Activated T-helper 17 cell treated with anti-CD3 and anti-CD28 coated beads, Interleukin-2, amount 50 U/mL, for 72 hours (primary cell): ENCODE measurements at places on chromosomes 6 and 20.

GRCh38 chr6:123841067-123841896 is 37.6 kb downstream of the NKAIN2 start:
- no peak for ATAC-seq

- ATAC-seq = no peak
Observed at GRCh38 chr6:55047451-55048044, 126.8 kb upstream of the HCRTR2 start.

DNA sequence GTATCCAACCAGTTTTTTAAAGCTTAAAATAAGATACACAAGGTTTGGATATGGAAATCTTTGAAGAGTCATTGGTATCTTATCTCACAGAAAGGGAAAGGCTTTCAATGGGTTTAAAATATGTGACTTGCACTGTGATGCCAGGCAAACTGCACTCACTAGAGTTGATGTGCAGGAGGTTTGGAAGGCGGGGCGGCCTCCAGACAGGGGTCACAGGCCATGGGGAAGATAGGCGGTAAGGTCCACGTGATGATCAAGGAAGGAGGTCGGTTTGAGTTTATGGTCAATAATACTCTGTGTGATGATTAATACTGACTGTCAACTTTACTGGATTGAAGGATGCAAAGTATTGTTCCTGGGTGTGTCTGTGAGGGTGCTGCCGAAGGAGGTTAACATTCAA is 9.5 kb upstream of the RAMACL start:
- no peak for ATAC-seq

GRCh38 chr20:15902493-15902892 is 670.8 kb downstream of the KIF16B start:
- ATAC-seq = no peak

DNA sequence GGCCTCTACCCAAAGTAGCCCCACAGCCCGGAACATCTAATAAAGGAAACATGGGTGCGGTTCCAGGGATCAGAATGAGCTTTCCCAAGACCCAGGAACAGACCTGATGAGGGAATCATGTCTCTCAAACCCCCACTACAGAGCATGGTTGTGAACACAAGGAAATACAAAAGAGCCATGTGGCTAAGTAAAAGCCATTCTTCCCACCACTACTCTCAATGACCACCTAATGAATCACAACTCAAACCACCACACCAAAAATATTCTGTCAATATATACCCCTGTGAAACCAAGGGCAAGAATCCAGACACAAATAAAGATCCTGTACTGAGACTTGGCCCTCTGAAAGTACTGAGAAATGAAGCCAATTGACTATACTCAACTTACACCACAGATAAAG is 20.9 kb upstream of the COL21A1 start:
- ATAC-seq = no peak

- no peak for ATAC-seq
Observed at GRCh38 chr6:111552958-111553357, 52.7 kb downstream of the TRAF3IP2 start.

DNA sequence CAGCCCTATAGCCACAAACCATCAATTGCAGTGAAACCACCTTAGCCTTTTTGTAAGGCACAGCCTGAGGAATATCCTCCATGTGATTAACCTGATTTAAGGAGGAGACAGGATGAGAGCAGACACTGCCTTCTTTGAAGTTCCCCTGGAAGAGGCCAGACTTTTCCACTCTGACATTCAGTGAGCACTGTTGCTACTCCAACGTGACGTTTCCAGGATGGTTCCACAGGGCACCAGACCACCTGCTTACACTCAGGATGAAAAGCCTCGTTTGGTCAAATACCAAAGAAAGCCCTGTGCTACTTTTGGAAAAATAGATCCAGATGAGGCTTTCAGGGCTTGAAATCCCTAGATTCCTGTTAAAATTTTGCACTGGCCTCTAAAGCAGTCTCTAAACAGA is 1102.1 kb upstream of the FLRT3 start:
- ATAC-seq = no peak

- no peak for ATAC-seq
Observed at GRCh38 chr6:106976270-106976669, 1.7 kb upstream of the CD24 start.

DNA sequence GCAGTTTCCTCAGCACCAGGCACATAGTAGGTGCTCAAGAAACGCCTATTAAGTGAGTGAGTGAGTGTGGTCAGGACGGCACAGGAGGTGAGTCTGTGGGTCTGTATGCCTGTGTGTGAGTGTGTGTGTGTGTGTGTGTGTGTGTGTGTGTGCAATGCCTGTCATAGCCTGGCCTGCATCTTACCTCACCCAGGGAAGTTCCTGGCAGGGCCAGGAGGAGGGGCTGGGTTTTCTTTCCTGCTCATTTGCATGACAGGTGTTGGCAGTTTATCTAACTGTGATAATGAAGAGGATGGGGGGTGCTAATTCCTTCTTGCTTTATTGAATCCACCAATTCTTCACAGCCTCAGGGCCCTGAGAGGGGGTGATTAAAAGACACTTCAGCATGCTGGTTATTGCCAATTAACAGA is 146.7 kb upstream of the MLN start:
- ATAC-seq = no peak

GRCh38 chr20:10954137-10954840 is 280.5 kb upstream of the JAG1 start:
- ATAC-seq = no peak

GRCh38 chr20:25019381-25020155 is 27.0 kb upstream of the APMAP start:
- no peak for ATAC-seq

GRCh38 chr20:53891306-53891894 is 179.0 kb downstream of the BCAS1 start:
- no peak for ATAC-seq
